ENCODE measurements at places on chromosomes 6 and 20.

GRCh38 chr20:8523684-8524083, 391.6 kb downstream of the PLCB1 start:
- no peak for DNase-seq

DNA sequence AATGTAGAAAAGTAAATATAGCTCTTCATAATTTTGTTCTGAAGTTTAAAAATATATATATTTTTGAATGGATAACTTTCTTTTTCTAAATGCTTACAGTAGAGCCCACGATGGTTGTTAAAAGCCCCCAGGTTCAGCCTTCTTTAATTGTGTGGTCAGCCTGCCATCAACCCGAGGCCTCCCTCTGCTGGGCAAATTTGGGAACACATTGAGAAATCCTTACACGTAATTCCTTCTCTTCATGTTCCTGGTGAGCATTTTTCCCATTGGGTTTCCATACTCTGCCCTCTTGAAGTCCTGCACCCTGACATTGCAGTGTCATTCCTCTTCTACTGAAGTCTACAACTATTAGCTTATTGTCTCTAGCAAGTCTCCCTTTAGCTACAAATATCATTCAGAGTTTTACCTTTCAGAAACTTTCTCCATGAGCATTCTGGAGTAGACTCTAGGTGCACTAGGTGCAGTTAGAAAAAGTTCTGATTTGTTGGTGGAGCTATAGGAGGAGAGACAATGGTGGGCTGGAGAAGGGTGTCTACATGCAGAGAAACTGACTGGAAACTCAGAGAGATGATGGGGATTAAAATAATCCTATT, 40.6 kb downstream of the TRIM38 start:
- no peak for DNase-seq

DNA sequence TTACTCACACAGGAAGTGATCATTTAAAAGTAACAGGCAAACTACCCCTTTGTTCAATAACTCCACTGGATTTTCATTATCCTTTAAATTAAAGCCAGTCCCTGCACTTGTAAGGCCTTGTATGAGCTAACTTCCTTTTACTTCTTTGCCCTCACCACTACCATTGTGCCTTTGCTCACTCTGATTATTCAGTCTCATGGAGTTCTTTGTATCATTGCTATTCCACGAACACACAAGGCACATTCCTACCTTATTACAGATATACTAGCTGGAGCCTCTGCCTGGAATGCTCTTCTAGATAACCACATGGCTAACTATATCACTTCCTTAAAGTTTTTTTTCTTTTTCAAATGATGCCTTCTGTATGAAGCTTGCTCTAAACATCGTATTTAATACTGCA, 748.6 kb upstream of the HS3ST5 start:
- no peak for DNase-seq

- DNase-seq: peak; percentile 79
These were observed 81.2 kb downstream of the THBS2 start for GRCh38 chr6:169172456-169172855.

DNA sequence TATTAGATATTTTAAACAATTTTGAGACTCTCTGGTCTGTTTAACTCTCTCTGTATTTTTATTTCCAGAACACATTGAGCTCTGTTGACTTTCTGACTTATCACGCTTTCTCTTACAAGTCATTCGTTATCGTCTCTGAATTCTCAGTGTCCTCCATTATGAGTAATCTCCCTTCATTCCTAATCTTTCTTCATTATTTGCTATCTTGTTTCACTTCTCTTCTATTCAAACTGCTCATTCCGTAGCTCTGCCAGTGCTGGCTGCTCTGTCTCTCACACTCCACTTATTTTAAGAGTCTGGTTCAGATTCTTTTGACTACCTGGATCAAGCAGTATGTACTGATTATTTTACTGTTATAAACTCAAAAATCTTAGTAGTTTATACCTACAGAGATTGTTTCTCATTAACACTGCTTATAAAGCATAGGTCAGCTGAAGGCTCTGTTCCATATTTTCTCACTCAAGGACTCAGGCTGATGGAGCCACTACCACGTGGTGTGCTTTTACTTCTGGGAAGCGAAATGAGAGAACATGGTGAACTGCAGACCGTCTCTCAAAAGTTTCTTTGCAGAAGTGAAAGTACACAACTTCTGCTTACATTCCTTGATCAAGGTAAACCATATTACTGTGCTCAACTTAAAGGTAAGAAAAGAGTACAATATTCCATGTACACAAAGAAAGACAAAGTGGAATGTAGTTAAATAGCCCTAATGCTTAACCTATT, 485.2 kb downstream of the GRIK2 start:
- DNase-seq: no peak

DNA sequence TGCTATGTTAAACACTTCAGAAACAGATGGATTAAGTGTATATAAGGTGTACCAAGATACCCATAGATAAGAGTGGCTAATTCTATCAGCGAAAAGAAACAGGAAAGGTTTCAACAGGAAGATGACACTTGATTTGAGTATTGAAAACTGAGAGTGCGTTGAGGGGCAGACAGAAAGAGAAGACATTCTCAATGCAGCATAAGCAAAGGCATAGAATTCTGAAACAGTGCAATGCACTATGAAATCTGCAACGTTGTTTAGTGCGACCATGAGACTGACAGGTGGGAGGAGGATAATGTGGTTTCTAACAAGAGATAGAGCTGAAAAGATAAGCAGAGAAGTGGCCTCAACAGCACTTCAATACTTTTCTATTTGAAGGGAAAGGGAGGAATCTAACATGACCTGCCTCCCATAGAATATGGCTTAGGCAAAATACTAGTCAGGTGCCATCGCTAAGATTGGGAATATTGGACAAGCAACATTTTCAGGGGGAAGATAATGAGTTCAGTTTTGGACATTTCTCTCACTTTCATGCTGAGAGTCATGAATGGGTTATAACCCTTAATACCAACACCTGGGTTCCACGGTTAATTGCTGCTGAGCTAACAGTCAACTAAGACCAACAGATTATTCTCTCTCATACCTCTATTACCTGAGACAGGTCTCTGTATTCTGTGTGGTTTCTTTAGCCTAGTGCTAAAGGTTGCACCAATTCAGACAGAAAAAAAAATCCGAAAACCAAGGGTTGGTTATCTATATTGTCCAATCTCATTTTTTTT, 312.9 kb upstream of the ARID1B start:
- no peak for DNase-seq

DNA sequence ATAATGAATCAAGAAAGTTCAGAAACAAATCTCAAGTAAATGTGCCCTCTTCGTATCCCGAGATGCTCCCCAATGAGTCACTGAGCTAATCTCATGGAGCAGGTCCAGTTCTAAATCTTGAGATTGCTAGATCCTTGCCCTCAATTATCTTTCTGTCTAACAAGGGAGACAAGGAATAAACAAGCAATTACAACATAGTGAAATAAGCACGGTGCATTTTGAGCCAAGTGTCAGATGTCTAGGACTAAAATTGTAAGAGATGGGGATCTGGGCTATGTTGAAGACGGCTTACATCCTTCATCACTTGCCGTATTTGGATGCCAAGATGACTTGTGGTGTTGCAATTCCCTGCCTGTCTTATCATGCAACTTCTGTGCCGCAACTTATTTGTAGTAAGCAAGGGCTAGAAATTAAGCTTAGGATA, 56.5 kb upstream of the ADGRF1 start:
- no peak for DNase-seq

DNA sequence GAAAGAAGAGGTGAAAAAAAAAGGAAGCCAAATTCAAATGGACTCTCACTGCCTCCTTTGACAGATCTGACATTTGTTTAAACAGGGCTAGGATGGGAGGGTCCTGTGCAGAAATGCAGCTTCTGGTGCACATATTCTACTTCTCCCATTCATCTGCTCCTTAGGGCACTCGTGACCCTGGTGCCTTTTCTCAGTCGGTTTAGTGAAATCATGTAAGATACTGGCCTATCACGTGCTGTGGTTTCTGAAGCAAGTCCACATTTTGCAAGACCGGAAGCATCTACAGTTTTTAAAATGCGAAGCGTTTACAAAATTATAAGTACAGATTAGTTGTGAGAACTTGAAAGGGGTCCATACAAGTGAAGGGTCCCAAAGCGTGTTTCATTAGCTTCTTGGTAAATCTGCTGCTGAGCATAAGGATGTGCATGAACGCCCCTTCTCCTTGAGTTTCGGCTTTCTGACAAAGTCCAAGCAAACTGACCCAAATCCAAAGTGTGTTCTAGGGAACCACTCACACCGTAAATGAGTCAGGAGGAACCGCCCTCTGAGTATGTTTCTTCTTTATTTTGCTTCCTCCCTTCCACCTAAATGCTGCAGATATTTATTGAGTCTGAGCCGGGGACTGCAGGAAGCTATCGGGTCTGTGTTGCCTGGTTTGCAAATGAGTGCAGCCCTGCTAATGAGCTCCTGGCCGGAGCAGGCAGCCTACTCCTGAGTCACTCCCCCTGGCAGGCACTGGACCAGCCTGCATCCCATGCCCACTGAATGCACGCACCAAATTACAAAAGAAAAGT, 323.8 kb upstream of the JARID2 start:
- DNase-seq: no peak

GRCh38 chr6:27451660-27452390, 21.1 kb downstream of the ZNF184 start:
- DNase-seq: no peak

DNA sequence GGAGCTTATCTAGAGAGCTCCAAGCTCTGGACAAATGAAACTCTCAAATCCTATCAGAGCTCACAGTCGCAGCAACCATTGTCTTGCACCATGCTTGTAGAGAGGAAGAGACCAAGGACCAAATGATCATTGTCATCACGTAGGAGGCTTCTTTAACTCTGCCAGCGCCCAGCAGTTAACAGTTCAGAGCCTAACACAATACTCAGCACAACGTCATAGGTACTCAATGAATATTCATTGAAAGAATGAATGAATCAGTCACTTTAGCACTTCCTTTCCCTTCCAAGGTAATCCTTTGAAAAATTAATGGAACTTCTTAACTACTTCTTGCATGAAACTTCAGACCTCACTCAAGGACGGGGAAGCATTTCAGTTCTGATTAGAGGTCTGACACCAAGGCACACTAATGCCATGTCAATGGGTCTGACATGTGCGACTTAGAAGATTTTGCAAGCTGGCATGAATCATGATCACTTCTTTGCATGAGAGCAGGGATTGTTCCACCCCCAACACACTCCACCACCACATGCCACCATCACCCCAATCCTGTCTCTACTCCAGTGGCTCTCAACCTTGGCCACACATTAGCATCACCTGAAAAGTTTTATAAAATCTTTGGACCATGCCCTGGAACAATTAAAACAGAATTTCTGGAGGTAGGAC, 45.1 kb downstream of the KHDC1L start:
- DNase-seq: no peak

DNA sequence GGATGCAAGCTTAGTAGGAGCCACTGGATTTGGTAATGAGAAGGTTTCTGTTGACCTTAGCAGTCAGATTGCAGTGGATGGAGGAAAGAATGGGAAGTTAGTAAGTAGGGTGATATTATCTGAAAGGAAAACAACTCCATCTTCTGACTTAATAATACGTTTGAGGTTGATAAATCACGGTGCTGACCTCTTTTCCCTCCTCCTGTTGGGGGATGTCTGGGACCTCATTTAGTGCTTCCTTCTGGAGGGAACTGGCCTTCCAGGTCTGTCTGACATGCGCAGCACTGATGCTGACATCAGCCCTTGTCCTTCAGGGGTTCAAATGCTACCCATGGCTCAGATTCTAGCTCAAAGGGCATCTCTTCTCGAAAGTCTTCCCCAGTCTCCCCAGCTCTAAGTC, 48.2 kb upstream of the AKAP12 start:
- DNase-seq: no peak

GRCh38 chr6:53543359-53544216, 1.3 kb downstream of the GCLC start:
- no peak for DNase-seq

GRCh38 chr6:109006818-109007217, 87.8 kb downstream of the SESN1 start:
- no peak for DNase-seq

DNA sequence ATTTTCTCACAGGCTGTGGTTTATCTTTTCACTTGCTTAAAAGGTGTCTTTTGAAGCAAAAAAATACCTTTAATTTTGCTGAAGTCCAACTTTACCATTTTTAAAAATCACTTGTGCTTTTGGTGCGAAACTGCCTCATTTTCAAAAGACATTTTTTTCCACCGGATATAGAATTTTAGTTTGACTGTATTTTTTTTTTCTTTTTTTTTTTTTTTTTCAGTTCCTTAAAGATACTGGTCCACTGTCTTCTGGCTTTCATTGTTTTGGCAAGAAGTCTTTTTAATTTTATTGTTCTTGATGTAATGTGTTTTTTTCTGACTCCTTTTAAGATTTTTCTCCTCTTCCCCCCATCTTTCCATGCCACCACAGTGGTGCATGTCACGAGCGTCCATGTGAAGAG, 198.2 kb downstream of the ARID1B start:
- DNase-seq: no peak

DNA sequence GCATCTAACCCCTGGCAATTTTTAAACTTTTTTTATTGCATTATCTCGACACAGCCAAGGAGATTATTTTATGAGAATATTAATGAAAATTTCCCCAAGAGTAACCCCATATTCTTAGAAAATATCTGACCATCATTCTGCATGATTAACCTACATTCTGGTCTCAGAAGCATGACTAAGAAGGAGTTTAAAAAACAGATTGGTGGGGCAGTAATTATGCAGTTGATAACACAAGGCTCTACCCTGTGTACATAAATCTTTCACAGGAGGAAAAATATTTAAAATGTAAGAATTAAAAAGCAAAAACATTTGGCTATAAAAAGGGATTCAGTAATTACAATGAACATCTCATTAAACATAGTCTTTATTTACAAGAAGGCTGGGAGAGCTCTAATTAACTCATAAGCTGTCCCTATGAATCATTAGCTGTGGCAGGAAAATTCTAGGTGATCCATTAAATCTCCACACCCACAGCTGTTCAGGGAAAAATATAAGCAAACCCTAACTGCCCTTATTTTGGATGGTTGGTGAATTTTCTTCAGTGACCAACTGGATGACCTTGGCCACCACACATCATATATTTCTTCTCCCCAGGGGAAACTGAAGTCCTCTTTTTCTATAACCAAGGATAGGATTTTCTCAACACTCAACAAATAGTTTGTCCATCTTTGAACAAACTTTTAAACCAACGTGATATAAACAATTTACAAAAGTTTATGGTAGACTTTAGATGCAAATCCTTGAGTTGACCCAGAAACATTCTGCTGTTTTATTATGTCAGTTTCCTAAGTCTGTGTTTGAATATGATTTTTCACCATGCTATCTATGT, 59.5 kb downstream of the PDE7B start:
- no peak for DNase-seq
